ENCODE measurements at places on chromosomes 13 and 19. TPM values are rescaled to one million over a fixed set of nuclear protein-coding genes. Genes with fewer than 3 reads are reported as not detected.
A peak's percentile ranks its signal among the peaks of the same experiment; 100 is the strongest.

DNA sequence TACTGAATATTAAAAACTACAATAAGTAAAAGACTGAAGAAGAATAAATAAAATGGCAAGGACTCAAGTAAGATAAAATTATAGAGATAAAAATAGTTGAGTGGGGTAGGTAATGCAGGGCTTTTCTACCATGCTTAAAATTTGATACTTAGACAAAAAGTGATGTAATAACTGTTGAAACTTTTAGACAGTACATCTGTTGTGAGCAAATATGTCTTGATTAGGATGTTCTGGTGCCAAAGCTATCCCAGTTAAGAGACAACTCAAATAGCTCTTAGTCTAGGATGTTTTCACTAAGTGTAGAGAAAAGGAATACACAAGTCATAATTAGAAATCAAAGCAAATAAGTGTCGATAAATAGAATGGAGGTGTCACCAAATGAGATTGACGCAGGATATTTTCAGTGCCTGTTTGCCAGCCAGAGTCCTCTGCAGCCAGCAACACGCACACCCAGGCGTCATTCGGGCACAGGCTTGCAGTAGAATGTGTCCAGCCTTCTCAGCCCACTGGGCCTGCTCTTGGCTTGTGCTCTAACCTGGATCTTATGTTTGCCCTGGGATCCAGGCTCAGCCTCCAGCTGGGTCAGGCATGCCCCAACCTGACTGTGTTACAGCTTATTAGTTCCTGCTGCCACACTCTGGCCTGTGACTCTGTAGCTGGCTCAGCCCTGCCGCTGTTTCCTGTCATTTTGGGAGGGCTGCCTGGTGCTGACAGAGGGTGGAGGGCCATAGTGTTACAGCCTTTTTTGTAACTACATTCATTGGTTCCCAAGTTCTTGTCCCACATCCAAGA, 766.2 kb downstream of the PCDH17 start:
- no peaks in the 10 kb centered on the region for H3K4me1 ChIP-seq
- no peaks in the 10 kb centered on the region for H3K36me3 ChIP-seq
- no peak overlapping the region for H3K27ac ChIP-seq
- no peak for DNase-seq
- H3K4me3 ChIP-seq, result no peak overlapping the region

GRCh38 chr19:4067396-4068046, 822 bp upstream of the ZBTB7A start:
- H3K27me3 ChIP-seq, result peaks cover 8% of the 10 kb centered on the region
- peak overlapping the region; percentile 91 for H3K27ac ChIP-seq
- H3K36me3 ChIP-seq, result no peaks in the 10 kb centered on the region
- H3K4me3 ChIP-seq, result peak overlapping the region; percentile 84
- no peak for DNase-seq
- peaks cover 35% of the 10 kb centered on the region for H3K4me1 ChIP-seq

- H3K27me3 ChIP-seq, result peaks cover 2% of the 10 kb centered on the region
- DNase-seq, result no peak
- no peaks in the 10 kb centered on the region for H3K36me3 ChIP-seq
- no peak overlapping the region for H3K27ac ChIP-seq
These were observed 68.6 kb downstream of the FOXO1 start for GRCh38 chr13:40597735-40598365.

- peak overlapping the region; percentile 91 for H3K27ac ChIP-seq
- H3K4me1 ChIP-seq, result peaks cover 83% of the 10 kb centered on the region
- peak overlapping the region; percentile 59 for H3K4me3 ChIP-seq
- H3K36me3 ChIP-seq, result peaks cover 18% of the 10 kb centered on the region
These were observed 43.7 kb downstream of the TSSK6 start for GRCh38 chr19:19471682-19472081.

DNA sequence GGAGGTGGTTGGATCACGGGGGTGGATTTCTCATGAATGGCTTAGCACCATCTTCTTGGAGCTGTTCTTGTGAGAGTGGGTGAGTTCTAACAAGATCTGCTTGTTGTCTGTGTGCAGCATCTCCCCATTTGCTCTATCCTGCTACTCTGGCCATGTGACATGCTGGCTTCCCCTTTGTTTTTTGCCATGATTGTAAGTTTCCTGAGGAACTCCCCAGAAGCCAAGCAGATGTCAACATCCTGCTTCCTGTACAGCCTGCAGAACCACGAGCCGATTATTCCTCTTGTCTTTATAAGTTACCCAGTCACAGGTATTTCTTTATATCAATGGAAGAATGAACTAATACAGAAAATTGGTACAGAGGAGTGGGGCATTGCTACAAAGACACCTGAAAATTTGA, 2.3 kb upstream of the SIGLEC12 start:
- no peaks in the 10 kb centered on the region for H3K36me3 ChIP-seq
- no peak for DNase-seq
- H3K27me3 ChIP-seq, result peaks cover 6% of the 10 kb centered on the region
- H3K27ac ChIP-seq, result no peak overlapping the region
- H3K4me1 ChIP-seq, result peaks cover 11% of the 10 kb centered on the region
- H3K4me3 ChIP-seq, result no peak overlapping the region

DNA sequence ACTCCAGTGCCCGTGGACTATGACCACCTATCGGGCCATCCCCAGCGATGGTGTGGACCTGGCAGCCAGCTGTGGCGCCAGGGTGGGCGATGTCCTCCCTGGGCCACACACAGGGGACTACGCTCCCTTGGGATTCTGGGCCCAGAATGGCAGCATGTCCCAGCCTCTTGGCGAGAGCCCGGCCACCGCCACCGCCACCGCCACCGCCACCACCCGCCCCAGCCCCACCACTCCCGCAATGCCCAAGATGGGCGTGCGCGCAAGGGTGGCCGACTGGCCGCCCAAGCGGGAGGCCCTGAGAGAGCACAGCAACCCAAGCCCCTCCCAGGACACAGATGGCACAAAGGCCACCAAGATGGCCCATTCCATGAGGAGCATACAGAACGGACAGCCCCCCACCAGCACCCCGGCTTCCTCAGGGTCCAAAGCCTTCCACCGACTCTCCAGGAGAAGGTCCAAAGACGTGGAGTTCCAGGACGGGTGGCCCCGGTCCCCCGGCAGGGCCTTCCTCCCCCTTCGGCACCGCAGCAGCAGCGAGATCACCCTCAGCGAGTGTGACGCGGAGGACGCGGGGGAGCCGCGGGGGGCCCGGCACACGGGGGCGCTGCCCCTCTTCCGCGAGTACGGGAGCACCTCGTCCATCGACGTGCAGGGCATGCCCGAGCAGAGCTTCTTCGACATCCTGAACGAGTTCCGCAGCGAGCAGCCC, 142.3 kb downstream of the DPF1 start:
- DNase-seq, result no peak
- peaks cover 3% of the 10 kb centered on the region for H3K36me3 ChIP-seq
- no peak overlapping the region for H3K4me3 ChIP-seq
- peaks cover 4% of the 10 kb centered on the region for H3K4me1 ChIP-seq

DNA sequence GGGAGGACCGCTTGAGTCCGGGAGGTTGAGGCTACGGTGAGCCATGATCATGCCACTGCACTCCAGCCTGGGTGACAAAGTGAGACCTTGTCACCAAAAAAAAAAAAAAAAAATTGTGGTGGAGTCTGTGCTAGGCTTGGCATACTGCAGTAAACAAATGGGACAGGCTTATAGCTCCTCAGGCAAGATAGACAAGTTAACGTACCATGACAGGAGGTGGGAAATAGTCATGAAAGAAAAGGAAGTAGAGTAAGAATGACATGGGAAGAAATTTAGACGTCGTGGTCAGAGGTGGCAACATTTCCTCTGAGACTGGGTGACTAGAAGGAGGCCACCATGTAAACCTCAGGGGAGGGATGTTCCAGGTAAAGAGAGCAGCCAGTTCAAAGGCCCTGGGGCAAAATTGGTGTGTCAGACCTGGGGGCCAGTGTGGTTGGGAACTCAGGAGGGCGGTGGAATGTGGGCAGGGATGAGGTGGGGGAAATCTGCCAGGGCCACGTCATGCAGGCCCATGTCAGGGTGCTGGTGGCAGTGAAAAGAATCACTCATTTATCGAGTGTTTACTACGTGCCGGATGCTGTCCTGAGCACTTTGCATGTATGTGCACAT, 5.6 kb downstream of the SNRPA start:
- H3K4me3 ChIP-seq, result no peak overlapping the region
- no peak for DNase-seq
- peaks cover 17% of the 10 kb centered on the region for H3K36me3 ChIP-seq

- no peak for DNase-seq
- H3K27me3 ChIP-seq, result peaks cover 5% of the 10 kb centered on the region
- no peak overlapping the region for H3K4me3 ChIP-seq
- no peak overlapping the region for H3K27ac ChIP-seq
These were observed 115.4 kb downstream of the FLT1 start for GRCh38 chr13:28379371-28380083.

- H3K4me3 ChIP-seq, result no peak overlapping the region
- H3K27ac ChIP-seq, result no peak overlapping the region
- H3K4me1 ChIP-seq, result no peaks in the 10 kb centered on the region
- DNase-seq, result no peak
These were observed 272.7 kb downstream of the DIAPH3 start for GRCh38 chr13:59891053-59891452.

GRCh38 chr19:53182202-53182601, 11.0 kb downstream of the ZNF665 start:
- DNase-seq, result no peak
- H3K27ac ChIP-seq, result no peak overlapping the region
- peaks cover 52% of the 10 kb centered on the region for H3K36me3 ChIP-seq
- no peaks in the 10 kb centered on the region for H3K27me3 ChIP-seq
- H3K4me3 ChIP-seq, result no peak overlapping the region

- H3K27ac ChIP-seq, result peak overlapping the region; percentile 75
- peaks cover 19% of the 10 kb centered on the region for H3K4me1 ChIP-seq
- no peak overlapping the region for H3K4me3 ChIP-seq
- peaks cover 9% of the 10 kb centered on the region for H3K27me3 ChIP-seq
These were observed 12.2 kb upstream of the RELB start for GRCh38 chr19:44988896-44989556.

- H3K36me3 ChIP-seq, result peaks cover 3% of the 10 kb centered on the region
- DNase-seq, result peak; percentile 62
- H3K4me3 ChIP-seq, result peak overlapping the region; percentile 89
- H3K27ac ChIP-seq, result peak overlapping the region; percentile 93
- H3K27me3 ChIP-seq, result peaks cover 8% of the 10 kb centered on the region
These were observed 15.3 kb downstream of the TNFSF14 start for GRCh38 chr19:6654347-6655310.

TTYH1 gene
- polyA plus RNA-seq, result 0.48 TPM

TDRD3 gene
- 7.9 TPM for polyA plus RNA-seq

GGACT gene
- 11.8 TPM for polyA plus RNA-seq

LGALS14 gene
- polyA plus RNA-seq, result not detected

EBI3 gene
- polyA plus RNA-seq, result not detected

ZNF549 gene
- polyA plus RNA-seq, result 7.1 TPM
